ENCODE measurements at places on chromosomes 4 and X.

- no peak for DNase-seq
These were observed 512.5 kb upstream of the SLIT2 start for GRCh38 chr4:19739101-19739651.

DNA sequence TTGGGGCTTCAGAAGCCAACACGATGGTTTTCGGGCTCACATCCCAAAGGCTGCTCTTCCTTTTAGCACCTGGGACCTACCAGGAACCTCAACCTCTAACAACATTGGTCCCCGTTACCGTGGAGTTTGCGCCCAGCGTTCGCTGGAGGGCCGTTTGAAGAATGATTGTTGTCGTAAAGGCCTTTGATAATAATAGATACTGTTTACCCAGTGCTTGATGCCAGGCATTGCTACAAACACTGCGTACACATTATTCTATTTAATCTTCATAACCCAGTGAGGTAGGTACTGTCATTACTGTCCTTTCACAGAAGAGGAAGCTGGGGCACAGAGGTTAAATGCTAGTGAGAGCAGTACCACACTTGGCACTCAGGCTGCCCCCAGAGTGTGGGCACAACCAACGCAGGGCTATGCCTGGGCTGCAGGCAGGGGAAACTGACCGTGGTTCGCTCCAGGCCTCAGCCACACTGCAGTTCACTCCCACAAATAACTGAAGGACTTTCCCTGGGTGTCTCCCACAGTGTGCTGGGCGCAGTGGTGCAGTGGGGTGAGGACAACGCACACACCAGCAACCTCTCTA, 1.0 kb upstream of the ACSL1 start:
- no peak for DNase-seq

GRCh38 chr4:15901998-15902397, 36.5 kb downstream of the FGFBP1 start:
- no peak for DNase-seq

DNA sequence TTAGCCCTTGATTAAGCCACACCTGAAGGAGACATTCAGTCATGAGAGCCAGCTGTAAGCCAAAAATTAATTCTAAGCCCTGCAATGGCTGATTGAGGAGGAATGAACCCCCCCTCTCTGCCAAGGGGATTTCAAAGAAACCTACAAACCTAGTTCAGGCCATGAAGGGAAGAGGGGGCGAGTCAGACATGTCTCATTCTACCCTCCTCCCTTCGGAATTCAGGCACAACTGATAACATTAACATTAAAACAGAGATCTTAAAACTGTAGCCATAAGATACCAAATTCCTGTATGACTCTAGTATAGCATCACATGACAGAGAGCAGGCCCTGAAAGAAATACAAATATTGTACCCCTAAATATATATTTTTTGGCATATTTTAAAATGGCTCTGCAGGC, 40.4 kb upstream of the AFAP1 start:
- no peak for DNase-seq

GRCh38 chrX:102902355-102902754, 34.7 kb upstream of the RAB40AL start:
- no peak for DNase-seq

- DNase-seq: no peak
These were observed 94.5 kb downstream of the FNIP2 start for GRCh38 chr4:158863296-158863695.

DNA sequence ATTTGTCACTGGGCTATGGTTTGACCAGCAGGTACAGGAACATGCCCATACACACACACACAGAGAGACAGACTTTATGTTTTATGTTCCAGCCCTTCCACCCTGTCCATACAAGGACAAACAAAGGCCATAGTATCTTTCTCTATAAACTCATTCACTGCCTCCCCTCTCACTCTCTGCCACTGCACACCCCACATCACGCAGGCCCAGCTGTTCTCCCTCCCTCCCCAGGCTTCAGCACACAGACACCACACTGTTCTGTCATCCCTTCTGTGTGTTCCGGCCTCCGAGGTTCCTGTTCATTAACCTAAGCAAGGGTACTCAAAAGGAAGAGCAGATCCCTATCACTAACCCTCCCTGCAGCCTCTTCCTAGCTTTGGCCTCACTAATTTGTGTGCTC, 17.8 kb downstream of the LAS1L start:
- no peak for DNase-seq

- no peak for DNase-seq
These were observed 86.2 kb downstream of the NPFFR2 start for GRCh38 chr4:72118017-72118416.

DNA sequence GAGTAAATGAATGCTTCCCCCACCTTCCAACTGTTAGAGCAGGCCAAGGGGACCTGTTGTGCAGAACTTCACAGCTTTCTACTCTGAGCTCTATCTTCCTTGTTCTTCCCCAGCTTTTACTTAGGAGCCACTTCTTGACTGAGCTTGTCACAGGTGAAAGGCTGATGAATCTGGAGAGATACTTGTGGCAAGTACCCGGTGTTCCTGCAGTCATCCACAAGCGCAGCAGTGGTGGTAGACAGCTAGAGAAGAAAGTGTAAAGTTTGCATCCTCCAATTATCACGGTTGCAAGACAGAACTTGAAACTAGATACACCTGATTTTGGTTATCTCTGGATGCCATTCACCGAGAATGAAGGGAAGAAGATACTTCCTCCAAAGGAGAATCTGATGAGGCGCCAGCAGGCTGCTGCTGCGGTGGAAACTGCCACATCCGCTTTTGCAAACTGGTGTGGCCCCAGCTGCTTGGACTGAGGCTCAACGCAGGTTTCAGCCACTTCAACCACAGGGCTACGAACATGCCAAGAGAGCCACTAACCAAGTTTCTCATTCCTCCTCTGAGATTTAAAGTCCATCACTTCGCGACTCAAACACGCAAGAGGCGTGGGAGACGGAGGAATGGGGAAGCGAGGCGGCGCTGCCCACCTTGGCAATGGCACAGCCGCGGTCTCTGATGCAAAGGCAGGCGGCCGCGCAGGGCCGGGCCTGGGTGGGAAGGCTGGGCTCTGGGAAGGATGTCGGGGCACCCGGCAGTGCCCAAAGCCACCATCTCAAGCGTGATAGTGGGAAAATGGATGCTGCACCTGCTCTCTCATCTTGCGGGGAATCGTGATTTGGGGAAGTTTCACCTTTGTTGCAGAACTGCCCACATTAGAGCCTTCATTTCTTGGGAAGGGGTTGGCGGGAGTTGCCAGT, 1.3 kb upstream of the FHIP1A start:
- DNase-seq: no peak

DNA sequence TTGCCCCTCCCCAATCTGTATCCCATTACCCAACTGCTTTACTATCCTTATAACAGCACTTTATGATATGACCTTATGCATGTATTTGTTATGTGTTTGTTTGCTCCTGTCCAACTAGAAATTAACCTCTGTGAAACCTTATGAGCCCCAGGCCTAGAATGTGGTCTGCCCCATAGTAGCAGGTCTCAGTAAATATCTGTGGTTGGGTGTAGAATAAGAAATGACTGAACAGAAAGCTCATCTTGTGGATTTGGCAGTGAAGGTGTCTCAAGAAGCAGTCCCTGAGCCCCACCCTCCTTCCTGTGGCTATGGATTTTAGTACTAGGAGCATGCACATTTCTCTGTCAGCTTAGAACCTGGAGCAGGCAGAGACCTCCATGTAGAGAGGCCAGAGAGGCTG, 229.0 kb upstream of the LCORL start:
- DNase-seq: no peak

DNA sequence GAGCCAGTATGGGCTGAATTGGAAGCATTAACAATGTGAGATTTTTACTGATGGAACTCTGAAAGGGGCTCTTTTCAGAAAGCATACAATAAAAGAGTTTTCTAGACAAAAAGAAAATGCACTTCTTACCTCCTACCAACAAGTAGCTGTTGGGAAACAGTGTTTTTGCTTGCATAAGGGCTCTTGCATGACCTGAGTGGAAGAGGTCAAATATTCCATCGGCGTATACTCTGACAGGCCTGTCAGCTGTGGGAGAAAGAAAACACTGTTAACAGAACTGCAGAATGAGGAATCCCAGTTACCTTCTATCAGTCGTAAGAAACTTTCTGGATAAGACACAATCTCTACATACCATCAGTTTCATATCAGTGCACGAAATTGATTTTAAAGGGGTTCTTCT, 39.5 kb downstream of the PCYT1B start:
- DNase-seq: no peak

GRCh38 chr4:85495621-85496020, 20.7 kb downstream of the ARHGAP24 start:
- no peak for DNase-seq

DNA sequence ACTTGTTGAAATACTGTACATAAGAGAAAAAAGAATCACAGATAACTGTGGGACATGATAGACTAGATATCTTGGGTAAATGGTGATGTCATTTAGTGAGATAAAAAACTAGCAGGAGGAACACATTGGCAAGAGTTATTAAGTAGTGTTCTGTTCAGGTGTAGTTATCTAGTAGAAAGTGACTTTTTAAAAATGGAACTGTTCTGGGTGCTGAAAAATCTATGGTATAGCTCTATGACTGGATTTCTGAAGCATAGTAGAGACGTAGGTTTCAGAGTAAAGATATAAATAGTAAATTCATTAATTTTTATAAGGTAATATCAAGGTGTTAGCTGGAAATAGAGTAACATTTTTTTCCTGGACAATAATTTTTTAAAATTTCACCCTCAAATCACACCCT, 225.1 kb upstream of the UGT8 start:
- DNase-seq: no peak

GRCh38 chr4:107072836-107073736, 37.0 kb upstream of the DKK2 start:
- no peak for DNase-seq

GRCh38 chr4:168864821-168865541, 145.1 kb downstream of the CBR4 start:
- no peak for DNase-seq

GRCh38 chrX:69365349-69365748, 138.8 kb upstream of the NALF2 start:
- no peak for DNase-seq

- DNase-seq: no peak
These were observed 39.2 kb upstream of the PLS3 start for GRCh38 chrX:115521741-115522140.

DNA sequence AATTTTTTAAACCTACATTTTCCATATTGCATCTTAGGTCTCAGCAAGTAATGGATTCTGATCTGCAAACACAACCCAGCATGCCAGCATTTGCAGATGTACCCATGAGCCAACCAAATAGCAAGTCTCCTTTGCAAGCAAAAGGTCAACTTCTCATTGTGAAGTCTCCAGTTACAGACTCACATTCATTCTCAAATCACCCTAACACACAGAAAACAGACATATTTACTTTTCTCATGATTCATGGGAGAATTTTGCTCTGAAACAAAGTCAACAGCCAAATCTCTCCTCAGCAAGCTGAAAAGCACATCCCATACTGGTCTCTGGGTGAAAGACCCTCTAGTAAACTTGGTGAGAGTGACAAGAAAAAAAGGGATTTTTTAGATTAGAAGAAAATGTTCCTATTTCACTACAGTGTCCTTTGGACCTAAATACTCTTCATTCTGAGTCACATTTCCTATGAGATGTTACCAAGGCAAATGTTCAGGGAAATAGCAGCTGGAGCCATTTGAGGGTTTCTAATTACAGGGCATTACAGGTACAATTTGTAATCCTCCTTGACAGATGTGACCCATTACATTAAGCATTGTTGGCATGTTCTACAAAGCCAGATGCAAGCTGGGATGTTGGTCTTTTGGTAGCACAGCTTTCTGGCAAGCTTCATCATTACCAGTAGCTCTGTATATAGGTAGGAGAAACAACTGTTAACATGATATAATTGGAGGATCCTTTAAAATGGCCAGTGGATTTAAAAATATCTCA, 383.3 kb downstream of the SMARCA1 start:
- no peak for DNase-seq

- no peak for DNase-seq
These were observed 16.0 kb upstream of the PRRG1 start for GRCh38 chrX:37332987-37333658.

DNA sequence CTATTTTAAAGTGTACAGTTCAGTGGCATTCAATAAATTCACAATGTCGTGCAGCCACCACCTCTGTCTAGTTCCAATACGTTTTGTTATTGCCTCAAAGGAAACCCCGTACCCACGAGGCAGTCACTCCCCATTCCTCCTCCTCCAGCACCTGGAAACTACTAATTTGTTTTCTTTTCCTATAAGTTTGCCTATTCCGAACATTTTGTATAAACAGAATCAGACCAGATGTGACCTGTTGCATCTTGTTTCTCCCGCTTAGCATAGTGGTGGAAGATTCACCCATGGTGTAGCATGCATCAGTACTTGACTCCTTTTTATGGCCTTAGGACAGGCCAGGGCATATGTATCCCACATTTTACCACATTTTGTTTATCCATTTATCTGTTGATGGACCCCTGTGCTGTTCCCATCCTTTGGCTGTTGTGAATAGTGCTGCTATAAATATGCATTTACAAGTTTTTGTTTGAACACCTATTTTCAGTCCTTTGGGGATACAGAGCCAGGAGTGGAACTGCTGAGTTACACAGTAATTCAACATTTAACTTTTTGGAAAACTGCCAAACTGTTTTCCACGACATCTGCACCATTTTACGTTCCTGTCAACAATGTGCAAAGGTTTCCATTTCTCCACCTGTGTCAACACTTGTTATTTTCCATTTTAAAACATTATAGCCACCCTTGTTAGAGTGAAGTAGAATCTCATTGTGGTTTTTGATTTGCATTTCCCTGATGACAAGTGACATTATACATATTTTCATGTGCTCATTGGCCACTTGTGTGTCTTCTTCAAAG, 57.8 kb upstream of the STX18 start:
- no peak for DNase-seq

DNA sequence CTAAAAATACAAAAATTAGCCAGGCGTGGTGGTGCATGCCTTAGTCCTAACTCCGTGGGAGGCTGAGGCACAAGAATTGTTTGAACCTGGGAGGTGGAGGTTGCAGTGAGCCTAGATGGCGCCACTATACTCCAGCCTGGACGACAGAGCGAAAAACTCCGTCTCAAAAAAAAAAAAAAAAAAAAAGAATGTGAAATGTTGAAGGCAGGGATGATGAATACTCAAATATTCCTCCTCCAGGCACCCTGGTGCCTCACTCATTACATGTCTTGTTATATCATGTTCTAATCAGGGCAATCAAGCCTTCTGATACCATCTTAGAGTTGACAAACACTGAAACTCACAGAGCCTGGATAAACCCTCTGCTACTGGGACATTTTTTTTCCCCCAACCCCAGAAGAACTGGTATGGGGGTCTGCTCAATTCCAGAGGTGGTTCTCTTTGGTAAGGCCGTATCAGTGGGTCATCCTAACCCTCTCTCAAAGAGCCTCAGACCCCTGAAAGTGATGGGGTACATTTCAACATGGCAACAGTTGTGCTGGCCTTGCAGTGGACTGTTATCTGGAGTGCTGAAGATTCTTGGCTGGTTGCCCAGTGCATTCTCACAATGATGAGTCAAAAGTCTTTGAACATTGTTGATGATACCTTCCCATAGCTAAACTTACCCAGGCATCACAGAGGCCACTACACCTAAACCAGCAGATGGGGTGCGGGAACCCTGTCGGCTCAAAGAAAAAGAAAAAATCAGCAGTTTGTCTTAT, 2.4 kb upstream of the SH3KBP1 start:
- DNase-seq: no peak

GRCh38 chrX:105653891-105654290, 168.4 kb upstream of the NRK start:
- DNase-seq: no peak

Data from bone marrow (tissue), 2 donors.